Thymus (tissue), 14 donors: ENCODE measurements at places on chromosomes 7 and 10. TPM values are rescaled to one million over a fixed set of nuclear protein-coding genes. Genes with fewer than 3 reads are reported as not detected.

Gene TMEM106B
- total RNA-seq = 23.7 TPM

Gene SPDYE2B
- total RNA-seq = not detected

Gene KLLN
- total RNA-seq = 0.90 TPM

Gene SPDYE6
- not detected for total RNA-seq

Gene ARID5B
- total RNA-seq = 18.6 TPM

Gene CYP26C1
- 0.28 TPM for total RNA-seq

Gene NRP1
- total RNA-seq = 15.8 TPM

Gene KIFBP
- 12.3 TPM for total RNA-seq

GRCh38 chr10:13256627-13257026 is 22.5 kb upstream of the UCMA start:
- DNase-seq = no peak

GRCh38 chr10:81019029-81019890 is 481.6 kb downstream of the SH2D4B start:
- DNase-seq = no peak

DNA sequence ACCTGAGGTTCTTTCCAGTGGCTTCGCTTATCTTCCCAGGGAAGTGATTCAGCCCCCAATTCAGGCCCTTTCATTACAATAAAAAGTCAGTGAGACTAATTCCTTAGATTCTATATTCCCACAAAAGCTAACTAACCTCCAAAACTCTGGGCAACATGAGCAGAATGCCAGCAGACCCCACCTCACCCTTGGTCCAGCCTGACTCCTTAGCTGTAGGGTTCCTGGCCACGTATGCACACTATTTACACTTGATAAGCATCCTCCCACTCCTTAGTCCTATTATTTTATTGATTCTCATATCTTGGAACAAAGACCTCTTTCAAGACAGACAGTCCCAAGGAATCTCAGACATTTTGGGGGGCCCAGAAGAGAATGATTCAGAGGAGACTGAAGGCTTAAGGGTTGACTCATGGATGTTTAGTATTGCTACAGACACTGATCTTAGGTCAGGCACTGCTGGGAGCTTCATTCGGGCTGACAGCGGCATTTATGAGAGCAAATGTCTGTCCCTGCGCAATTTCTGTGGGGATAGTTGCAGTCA is 162.6 kb upstream of the GDF10 start:
- no peak for DNase-seq

GRCh38 chr10:28410420-28411135 is 107.7 kb upstream of the MPP7 start:
- DNase-seq = no peak

DNA sequence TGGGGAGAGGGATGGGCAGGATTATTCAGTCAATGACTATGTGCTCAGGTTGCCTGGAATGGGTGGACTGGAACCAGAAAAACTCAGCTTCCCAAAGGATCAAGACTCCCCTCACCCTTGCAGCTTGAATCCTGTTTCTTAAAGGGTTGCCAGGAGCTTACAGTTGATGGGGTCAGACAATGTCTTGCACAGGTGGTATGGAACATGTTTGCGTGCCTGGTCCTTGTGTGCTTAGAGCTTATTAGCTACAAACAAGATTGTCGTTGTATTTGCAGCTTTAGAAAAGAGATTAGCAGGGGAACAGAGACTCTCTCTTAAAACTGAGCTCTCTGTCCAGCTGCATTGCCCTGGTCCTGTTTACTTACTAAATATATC is 56.9 kb downstream of the PRR15 start:
- DNase-seq = no peak

DNA sequence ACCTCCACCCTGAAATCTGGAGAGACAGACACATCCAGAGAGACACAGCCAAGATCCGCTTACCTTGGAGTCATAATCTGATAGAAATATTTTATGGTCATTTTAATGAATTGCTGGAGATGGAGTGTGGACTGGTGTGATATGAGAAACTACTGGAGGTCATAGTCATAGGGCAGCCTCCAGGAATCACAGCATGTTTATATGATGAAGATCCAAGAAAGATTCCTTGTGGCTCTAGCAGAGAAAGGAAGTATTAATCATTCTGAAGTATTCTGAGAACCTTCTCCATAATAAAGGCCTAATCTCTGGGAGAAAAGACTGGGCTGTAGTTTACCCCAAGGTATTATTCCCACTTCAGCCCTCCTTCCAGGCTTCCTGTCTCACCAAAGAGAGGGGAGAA is 38.0 kb downstream of the POLR1F start:
- no peak for DNase-seq

DNA sequence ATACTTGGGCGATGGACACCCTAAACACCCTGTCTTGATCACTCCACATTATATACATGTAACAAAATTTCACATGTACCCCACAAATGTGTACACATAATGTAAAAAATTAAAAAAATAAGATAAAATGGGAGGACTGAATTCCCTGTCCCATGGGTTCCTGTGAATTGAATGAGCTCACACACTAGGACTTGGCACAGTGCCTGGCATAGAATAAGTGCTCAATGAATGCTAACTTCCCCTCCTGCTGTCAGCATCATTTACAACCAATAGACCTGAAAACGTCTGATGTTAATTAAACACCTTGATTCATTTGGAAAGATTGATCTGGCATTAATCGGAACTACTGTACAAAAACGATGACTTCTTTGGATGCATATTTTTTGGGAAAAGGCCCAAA is 117.3 kb upstream of the ZNF438 start:
- no peak for DNase-seq

- DNase-seq = no peak
Observed at GRCh38 chr7:18401757-18402156, 93.8 kb upstream of the HDAC9 start.

DNA sequence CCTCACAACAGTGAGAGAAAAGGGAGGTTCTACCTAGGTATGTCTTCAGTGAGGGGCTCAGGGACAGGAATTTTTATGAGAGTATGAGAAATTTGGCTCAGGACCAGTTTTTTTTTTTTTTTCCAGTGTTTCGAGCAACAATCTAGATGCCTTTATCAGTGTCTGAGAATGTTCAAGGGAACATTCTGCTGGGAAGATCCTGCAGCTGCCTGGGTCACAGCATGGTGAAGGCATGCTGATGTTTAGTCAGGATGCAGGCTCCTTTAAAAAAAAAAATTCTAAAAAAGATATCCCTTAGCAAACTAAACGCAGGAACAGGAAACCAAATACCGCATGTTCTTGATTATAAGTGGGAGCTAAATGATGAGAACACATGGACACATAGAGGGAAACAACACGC is 31.0 kb downstream of the SBDS start:
- DNase-seq = no peak

DNA sequence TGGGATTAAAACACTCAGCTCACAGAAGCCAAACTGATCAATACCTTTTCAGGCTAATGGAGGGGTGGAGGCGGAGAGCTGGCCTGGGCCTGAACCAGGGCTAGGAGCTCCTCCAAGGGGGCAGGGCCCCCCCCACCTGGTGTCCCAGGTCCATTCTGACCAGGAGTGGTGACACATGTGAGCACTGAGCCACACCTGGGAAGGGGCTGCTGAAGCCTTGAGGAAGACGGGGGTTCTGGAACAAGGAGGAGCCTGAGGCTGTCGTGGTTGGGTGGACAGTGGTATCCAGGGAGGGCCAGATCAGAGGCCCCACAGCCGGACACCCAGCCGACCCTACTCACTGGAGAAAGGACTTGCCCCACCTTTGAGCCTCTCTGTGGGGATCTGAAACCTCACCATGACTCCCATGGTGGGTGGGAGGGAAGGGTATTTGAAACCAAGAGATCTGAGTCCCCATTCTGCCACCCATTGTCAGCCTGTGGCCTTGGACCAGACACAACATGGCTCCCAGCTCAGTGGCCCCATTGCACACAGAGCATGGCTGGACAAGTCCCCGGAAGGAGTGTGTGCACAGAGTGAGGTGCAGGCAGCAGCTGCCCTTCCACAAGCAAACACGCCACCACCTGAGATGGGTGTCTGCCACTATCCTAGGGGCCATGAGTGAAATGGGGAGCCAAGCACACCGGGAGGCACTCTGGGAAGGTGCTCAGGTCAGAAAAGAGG is 12.4 kb downstream of the TMEM273 start:
- no peak for DNase-seq

- peak; percentile 57 for DNase-seq
Observed at GRCh38 chr10:113854761-113855588, 514 bp downstream of the NHLRC2 start.

GRCh38 chr7:113142385-113143119 is 24.2 kb upstream of the SMIM30 start:
- no peak for DNase-seq
